Muscle of arm (tissue), 14 donors: ENCODE measurements at places on chromosomes 4 and X.
A peak's percentile ranks its signal among the peaks of the same experiment; 100 is the strongest.

DNA sequence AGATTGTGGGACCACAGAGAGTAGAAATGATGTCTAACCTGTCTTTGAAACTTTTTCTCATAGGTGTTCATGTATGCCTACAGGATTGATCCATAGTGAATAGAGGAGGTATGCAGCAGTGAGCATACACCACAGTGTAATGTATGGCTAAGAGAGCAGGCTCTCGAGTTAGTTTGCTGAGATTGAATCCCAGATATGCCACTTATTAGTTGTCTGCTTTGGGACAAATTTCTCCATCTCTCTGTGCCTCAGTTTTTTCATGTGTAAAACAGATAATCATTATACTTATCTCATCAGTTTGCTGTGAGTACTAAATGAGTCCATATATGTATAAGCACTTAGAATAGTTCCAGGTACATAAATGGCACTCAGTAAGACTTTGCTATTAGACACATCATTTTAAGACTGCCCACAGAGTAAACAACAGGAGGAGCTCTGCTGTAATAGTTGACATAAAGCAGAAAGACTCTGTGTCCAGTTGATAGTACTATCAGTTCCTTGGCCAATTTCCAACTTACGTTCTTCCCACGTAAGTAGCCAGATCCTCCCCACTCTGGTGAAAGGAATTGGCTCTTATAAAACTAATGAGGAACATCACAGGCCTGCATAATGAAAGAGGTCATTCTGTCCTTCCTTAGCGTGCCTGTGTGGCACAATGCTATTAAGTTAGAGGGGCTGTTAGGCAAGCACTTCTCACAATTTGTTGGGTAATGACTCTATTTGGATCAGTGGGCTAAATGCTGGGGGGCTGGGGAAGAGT lies 20.7 kb upstream of the RNF150 start:
- no peak for DNase-seq

DNA sequence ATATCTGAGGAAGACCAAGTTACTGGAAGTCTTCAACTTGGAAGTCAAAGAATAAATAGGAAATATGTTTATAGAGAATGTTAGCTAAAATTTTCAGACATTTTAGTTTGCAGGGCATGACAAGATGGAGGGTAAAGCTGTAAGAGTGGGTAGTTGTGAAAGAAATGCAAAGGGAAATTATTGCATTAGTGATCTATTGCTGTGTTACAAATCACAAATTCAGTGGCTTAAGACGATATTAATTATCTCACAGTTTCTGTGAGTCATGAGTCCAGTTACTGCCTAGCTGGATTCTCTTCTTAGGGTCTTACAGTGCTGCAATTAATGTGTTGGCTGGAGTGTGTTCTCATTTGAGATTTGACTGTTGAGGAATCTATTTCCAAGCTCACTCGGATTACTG lies 62.9 kb upstream of the CAMK2D start:
- no peak for DNase-seq

GRCh38 chr4:116391020-116391419 lies 694.4 kb downstream of the TRAM1L1 start:
- DNase-seq: no peak

GRCh38 chrX:39591099-39591498 lies 506.7 kb downstream of the BCOR start:
- no peak for DNase-seq

DNA sequence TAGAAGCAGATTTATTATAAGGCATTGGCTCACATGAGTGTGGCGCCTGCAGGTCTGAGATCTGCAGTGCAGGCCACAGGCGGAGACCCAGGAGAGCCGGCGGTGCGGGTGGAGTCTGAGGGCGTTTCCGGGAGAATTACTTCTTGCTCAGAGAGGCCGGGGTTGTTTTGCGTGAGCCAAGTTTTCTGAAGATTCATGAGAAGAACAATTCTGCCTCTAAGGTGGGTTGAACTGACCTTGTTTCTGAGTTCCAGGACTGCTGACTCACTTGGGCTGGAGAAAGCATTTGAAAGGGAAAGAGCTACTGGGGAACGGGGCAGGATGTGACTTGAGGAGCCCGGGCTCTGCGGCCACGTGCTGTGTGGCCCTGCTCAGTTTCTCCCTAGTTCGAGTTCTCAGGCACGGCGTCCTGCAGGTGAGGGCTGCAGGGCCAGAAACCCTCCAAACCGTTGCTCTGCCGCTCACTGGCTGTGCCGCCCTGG lies 36.7 kb upstream of the SORCS2 start:
- DNase-seq: peak; percentile 62

- DNase-seq: no peak
These were observed 146.0 kb downstream of the STIM2 start for GRCh38 chr4:27006646-27007045.

- no peak for DNase-seq
These were observed 71.1 kb downstream of the MAP9 start for GRCh38 chr4:155305619-155306018.

GRCh38 chr4:34766935-34767334 lies 1477.4 kb downstream of the ARAP2 start:
- no peak for DNase-seq

GRCh38 chrX:152810403-152810802 lies 20.2 kb downstream of the CETN2 start:
- DNase-seq: no peak

DNA sequence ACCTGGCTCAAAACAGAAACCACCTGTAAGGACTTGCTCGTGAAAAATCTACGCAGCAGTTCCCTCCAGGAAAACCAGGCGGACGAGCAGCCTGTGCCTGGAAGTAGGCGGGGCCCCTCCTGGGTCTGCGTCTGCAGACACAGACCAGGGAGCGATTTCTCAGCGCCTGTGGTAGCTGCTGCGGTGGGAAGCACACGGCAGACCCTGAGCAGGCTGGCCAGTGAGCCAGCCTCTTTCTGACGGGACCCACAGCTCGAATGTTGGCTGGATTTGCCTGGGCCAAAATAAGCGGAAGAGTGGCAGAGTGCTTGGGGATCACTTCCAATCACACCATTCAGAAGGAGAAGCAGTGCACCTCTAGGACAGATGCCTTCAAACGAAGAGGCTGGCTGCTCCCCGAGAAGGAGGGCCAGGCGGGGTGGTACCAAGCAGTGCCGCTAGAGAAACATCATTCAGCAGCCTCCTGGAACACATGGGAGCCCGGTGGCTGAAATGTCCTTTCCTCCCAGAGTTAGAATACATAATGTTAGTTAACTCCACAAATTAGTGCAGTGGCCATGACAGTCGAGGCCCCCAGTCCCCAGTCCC lies 85.9 kb downstream of the GATB start:
- peak; percentile 49 for DNase-seq

- no peak for DNase-seq
These were observed 48.8 kb upstream of the GALNT7 start for GRCh38 chr4:173119818-173120217.

DNA sequence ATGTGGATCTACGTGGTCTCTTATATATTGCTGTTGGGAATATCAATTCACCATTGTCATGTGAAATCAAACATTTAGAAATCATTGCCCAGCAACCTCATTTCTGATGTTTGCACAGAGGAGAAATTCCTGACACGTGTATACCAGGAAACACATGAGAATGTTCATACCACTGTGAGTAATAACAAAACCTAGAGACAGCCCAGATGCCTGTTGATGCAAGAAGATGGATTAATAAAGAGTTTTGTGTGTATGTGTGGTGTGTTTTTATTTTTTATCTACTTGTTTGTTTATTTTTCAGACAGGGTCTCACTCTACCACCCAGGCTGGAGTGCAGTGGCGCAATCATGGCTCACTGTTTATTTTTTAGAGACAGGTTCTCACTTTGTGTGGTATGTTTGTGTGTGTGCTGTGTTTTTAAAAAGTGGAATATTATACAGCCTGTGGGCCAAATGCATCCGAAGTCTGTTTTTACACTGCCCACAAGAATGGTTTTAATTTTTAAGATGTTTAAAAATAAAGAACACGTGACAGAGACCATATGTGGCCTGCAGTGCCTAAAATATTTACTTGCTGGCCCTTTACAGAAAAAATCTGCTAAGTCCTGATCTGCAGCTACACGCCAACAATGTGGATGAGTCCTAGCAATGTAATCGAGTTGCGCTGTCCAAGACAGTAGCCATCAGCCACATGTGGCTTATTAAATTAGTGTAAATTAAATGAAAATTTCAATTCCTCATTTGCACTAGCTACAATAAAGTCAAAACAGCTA lies 39.2 kb downstream of the TXLNG start:
- no peak for DNase-seq

GRCh38 chr4:80423553-80424224 lies 88.2 kb downstream of the CFAP299 start:
- no peak for DNase-seq

DNA sequence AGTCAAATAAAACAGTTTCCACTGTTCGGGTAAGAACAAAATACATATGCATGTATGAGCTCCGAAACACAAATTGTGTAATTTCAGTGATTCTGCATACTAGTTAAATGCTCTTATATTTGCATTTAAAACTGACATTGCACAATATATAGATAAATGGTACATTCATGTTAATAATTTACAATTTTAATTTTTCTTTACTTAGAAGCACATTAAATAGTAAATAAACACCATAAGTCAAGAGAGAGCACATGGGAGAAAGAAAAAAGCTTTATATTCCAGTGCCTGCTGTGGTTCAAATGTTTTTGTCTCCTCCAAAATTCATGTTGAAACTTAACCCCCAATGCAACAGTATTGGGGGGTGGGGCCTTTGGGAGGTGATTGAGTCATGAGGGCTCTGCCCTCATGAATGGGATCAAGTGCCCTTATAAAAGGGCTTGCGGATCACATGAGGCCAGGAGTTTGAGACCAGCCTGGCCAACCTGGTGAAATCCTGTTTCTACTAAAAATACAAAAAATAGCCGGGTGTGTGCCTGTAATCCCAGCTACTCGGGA lies 322.9 kb downstream of the BCOR start:
- DNase-seq: no peak

DNA sequence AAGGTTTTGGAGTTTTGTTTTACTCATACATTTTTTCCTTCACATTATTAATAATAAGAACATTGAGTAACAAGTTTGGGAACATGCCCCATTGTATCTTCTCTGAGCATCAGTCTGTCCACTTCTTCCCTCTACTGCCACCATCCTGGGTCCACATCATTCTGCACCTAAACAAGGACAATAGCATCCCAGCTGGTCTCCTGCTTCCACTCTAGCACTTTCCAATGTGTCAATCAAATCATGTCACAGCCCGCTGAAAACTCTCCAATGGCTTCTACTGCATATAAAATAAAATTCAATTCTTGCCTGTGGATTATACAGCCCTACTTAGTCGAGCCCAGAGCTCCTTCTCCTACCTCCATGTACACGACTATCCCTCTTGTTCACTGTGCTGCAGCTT lies 66.8 kb upstream of the RBPJ start:
- DNase-seq: no peak

DNA sequence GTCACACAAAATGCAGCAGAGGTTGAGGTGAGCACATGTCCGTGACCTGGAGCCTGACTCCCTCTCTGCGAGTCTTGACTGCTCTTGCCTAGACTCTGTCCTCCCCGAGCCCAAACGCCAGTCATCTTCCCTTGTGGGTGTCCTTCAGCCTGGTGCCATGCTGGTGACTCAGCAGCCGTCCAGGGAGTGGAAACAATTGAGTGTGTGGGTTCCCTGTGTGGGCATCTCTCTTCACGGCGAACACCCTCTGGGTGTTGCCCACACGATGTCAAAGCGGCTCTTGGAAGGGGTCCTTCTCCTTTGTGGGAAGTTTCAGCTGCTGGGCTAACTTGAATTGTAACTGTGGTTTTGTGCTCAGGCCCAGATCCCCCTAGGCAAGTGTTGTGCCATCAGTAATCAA lies 17.5 kb upstream of the MSANTD1 start:
- no peak for DNase-seq

GRCh38 chrX:42366181-42366580 lies 411.8 kb downstream of the PPP1R2C start:
- DNase-seq: no peak

DNA sequence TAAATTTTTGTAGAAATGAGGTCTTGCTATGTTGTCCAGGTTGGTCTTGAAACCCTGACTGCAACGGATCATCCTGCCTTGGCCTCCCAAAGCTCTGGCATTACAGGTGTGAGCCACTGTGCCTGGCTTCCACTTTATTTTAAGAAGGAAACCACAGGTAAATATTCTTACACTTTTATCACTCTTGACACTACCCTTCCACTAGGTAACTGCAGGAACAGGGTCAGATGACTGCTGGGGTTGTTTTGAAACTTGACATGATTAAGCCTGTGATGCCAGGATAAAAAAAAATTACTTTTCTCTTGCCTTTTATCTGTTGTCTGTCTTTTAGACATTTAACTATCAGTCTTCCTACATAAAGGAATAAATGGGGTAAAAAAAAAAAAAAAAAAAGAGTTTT lies 43.5 kb downstream of the COQ2 start:
- no peak for DNase-seq

DNA sequence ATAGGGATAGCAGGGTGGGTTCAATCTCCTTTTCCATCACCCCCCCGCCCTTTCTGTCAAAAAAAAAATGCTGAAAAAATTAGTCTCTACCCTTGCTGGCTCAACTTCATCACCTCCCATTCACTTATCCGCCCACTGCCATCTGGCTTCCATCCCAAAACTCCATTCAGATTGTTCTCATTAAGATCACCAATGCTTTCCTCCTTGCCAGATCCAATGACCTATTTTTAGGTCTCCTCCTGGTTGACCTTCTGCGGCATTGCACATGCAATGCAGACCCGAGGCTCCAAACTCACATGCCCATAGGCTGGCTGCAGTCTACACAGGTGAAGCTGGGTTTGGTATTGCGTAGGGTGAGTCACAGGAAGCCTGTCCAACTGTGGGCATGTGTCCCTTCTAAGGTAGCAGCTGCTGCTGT lies 21.1 kb upstream of the STIM2 start:
- DNase-seq: no peak

DNA sequence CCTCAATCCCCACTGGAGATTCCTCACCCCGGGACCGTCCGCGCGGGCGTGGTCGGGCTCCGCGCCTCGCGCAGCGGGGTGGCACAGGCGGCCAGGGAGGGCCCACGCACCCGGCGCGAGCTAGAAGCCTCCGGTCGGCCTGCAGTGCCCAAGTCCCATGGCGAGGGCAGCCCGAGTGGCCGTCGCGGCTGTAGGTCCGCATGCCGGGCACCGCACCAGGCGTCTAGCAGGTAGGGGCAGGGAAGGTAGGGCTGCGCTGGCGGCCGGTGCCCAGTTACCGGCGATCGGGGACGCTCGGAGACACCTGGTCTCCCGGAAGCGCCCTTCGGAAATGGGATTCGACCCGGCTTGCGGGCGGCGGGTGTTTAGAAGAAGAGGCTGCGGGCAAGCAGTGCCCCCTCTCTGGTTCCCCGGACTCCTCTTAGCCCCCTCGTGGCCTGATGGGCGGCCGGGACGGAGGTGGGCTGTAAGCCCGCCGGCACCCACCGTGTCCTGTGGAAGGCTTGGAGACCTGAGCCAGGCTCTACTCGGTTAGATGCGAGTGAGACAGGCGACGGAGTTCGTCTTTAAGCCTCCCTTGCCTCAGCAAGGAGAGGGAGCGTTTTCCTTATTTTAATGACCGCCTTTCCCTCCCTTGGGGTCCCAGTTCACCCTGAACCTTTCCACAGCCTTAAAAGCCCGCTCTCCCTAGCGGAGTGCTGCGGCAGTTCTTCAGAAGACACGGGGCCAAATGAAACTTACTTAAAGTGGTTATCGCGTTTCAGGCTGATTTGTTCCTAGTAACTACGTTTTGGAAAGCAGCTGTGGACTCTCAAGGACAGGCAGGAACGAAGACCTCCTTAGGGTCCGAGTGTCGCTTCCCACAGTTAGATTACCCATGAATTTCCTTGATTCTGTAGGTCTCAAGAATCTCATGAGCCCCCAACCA lies 821 bp downstream of the SLITRK2 start:
- no peak for DNase-seq
